AG08396 (cell line): ENCODE measurements at places on chromosomes 7 and 10.

DNA sequence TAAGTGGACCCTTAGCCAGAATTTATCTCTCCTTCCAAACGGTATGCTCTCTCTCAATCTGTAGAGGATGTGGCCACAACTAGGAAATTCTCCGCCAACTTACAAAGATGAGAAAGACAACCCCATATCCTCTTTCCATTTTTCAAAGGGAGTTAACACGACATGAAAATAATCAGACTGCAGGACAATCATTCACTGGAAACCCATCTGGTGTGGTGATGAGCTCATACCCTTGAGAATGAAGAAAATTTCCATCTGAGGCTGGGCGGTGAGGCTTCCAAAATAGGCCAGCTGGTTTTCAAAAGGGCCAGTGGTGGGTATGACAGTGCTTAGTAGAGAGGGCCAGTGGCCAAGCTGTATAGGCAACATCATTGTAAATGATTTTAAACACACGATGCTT lies 369.6 kb downstream of the FRMD4A start:
- DNase-seq: peak; percentile 80

- no peak for DNase-seq
These were observed 251.2 kb upstream of the HGF start for GRCh38 chr7:82021036-82021435.

DNA sequence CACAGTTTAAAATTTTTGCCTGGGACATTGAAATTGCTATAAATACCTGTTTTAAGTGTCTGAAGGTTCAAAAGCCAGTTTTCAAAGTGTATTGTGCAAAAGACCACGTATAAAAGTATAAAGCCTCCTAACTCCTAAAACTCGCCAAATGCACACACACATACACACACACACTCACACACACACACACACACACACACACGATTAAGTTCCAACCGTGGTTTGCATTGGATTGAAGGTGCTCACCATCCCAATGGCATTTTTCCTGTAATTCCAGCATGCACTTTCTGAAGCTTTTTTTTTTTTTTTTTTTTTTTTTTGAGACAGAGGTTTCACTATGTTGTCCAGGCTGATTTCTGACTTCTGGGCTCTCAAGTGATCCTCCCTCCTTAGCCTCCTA lies 2.8 kb upstream of the RGS10 start:
- DNase-seq: no peak

DNA sequence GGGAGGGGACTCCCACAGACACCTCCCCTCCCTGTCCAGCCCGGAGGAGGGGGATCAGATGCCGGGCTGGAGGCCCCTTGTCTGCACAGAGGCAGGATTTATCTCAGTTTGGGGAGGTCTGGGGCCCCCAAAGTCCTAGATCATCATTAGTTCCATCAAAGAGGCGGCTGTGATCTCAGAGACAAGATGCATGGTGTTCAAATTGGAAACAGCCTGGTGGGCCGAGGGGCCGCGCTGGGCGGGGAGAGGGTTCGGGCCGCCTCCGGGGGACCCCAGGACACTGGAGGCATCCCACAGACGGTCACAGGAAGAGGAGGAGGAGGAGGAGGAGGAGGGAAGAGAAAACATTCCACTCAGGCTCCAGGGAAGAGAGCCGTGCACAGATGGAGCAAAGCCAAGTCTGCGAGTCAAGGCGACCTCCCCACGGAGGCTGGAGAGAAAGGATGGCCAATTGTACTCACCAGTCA lies 69.5 kb upstream of the CUX1 start:
- no peak for DNase-seq

DNA sequence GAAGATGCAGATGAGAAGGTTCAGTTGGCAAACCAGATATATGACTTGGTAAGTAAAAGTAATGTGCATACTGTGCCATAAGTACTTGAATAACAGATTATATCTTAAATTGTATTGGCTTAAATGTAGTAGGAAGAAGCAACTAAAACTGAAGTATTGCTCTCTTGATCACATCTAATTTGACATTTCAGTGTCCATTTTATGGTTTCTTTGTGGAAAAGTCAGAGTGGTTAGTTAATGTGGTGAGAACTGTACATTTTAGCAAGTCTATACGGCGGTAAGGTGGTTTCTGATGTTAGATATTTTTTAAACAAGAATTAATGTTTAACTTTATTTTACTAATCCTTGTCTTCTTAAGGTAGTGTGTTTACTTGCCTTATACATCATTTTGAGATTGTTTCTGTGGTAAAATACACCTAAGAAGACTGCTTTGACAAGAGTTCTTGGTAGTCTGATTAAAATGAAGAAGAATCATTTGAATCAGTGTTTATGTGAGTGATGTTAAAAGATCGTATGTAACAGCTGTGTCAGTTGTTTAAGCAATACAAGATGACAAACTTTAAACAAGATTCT lies 5.1 kb downstream of the ING3 start:
- DNase-seq: no peak

GRCh38 chr7:53048638-53049037 lies 13.2 kb downstream of the POM121L12 start:
- DNase-seq: no peak

DNA sequence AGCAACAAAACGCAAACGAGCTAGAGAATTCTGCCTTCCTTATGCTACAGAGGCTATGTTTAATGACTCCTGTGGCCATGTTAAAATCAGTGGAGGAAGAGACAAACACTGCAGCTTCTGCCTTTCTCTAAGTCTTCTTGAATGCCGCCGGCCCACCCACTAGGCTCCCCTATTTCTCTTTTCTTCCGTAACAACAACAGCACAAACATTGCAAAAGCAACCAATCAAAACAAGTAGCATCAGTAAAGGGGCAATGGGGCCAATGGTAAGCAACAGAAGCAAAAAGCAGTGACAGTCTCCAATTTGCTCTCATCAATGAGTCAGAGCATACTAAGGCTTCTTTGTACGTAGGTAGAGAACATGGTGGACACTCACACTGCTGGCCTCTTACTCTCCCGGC lies 26.8 kb downstream of the DNAJC1 start:
- no peak for DNase-seq

DNA sequence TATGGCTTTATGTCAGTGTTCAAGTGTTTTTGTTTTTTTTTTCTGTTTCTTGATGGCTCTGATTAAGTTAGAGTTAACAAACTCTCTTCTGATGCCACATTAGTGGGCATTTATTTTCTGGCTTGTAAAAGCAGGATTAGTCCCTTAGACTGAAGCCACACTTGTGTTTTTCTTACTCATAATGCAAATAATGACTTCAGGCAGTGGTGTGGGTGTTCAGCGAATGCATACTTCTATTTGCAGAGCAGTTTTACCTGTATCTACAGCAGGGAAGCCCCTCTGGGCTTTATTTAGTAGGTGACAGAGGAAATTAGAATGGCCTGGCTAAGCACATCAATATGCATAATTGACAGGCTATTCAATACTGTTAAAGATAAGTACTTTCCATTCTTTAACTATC lies 79.9 kb downstream of the CNNM2 start:
- no peak for DNase-seq

GRCh38 chr7:155129186-155129585 lies 59.1 kb downstream of the HTR5A start:
- DNase-seq: no peak

DNA sequence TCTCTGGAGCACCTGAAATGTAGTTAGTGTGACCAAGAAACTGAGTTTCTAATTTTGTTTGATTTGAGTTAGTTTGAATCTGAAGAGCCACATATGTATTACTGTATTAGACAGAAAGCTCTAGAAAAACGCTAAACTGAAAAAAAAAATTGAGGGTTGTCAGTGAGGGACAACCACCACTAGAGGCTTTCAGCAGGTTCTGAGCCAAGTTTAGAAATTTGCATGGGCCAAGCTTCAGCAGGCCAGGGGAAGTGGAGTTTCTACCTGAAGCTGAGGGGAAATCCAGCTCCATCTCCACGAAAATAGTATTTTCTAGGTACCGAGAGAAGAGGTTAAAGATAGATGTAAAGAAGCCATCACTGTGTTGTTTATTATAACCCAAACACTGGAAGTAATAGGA lies 77.9 kb upstream of the PLXNA4 start:
- DNase-seq: peak; percentile 24

DNA sequence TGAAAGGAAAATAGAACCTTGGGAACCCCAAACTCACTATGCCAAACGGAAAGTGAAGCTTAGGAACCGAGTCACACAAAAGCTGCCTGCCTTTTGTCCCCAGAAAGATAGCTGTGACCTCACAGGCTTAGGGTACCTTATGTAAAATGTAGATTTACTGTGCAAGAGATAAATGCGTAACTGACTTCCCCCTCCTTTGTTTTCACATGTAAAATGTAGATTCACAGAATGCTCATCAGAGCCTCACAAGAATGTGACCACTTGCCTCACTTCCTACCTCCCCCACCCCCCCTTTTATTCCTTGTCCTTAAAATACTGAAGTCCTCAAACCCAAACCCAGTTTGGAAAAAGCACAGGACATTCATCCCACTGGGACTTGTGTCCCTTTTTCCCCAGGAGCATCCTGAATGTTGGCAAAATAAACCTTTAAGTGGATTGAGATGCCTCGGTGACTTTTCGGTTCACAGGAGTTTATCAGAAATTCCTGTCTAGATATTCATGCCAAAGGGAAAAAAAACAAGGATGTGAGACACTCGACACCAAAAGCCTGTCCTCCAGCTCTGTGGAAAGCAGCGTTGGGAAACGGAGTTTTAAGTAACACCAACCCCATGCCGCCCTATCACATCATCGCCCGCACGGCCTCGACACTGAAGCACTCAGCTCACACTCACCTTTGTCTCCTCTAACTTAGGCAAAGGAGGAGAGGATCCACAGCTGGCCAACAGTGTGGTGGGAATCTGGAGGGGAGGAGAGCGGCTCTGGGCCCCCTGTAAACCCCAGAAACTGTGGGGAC lies 45.9 kb downstream of the SVIL start:
- DNase-seq: no peak

GRCh38 chr7:50321487-50322067 lies 17.1 kb downstream of the IKZF1 start:
- no peak for DNase-seq

GRCh38 chr10:70673043-70673928 lies 980 bp downstream of the ADAMTS14 start:
- DNase-seq: peak; percentile 93

- peak; percentile 8 for DNase-seq
These were observed 3.3 kb upstream of the THSD7A start for GRCh38 chr7:11835260-11835659.

DNA sequence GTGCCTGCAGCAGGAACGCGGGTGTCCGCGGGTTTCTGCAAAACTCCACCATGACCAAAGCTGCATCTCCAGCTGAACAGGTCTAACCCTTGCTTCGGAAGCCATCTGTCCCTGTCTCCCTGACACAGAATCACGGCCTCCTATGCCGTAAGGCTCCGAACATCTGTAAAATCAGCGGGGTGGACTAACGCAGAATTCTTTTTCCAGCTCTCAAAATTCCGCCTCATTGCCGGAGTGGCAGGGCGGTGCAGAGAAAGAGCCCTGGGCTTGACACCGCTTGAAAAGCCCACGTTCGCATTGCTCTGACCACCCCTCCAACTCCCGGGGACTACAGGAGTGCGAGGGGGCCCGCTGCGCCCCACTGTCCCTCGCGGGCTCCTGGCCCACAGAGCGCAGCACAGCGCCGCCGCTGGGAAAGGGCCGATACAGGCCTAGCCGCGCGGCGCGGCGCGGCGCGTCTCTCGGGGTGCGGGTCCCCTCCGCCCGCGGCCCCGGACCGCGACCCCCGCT lies 409 bp downstream of the DNMBP start:
- no peak for DNase-seq

- no peak for DNase-seq
These were observed 34.1 kb downstream of the DNAJB9 start for GRCh38 chr7:108603656-108604306.

DNA sequence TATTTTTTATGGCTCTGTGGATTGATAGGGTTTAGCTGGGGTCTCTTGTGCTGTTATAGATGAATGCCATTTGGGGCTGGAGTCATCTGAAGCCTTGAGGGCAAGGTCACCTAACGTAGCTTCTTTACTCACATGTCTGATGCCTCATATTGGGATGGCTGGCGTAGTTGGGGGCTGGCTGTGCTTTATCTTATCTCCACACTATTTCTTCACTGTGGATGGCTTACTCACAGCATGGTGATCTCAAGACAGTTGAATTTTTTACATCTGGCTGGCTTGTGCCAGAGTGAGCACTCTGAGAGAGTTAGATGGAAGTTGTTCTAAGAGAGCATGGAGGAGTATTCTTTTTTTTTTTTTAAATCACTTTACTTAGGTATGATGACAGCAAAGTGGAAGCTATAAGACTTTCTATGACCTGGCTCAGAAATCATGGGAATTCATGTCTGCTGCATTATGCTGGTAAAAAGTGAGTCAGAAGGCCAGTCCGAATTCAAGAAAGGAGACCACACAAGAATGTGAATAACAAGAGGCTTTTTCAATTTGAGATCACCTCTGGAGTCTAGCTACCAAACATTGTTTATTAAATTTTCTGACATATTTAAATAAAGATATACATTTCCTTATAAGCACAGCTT lies 252.4 kb upstream of the TPK1 start:
- DNase-seq: no peak

DNA sequence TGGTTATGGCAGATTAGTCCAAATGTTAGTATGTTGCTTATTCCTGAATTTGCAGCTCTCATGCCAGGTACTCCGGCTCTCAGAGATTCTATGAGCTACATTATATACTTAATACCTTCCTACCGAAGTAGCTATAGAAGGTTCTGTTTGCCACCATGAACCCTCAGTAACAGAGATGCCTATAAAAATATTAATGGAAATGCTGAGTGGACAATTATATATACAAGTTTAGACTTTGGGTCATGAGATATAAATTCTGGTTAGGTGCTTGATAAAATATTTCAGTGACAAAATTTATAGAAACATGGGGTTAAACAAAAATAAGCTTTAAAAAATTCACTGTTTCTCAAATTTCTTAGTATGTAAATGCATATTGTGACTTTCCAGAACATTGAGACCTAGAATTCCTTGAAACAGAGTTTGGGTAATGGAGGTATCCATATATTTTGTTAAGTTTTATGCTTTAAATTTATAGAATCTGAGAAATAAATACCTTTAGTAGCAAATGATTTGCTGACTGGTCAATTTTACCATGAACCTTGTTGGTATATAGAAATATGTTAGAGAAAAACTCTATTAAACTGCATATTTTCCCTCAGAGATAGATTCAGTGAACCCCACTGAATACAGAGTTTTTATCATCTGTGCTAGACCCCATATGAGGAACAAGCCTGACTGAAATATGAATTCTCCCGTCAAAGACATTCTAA lies 533.5 kb downstream of the SH2D4B start:
- no peak for DNase-seq

DNA sequence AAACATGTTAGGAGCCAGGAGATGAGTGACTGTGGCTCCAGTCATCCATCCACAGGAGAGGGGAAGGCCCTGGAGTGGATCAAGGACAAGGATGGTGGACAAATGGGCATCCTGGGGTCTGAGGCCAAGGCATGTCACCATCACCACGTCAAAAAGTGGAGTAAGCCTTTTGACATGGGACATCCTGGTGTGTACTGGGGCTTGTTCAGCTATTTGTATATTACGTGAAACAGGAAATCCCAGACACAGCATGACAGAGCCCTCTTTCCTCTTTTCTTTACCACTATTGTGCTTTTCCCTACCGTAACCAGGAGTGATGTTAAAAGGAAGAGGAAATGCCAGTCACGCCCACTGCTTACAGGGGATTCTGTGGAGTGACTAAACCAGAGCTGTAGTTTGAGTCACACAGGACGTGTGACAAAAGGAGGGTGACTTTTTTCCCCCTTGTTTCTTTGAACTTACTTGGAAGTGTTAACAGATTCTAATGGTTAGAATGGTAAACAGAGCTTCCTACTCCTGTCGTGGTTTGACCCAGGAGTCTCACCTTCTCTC lies 15.4 kb downstream of the ACSL5 start:
- DNase-seq: no peak

GRCh38 chr10:42768581-42769152 lies 13.9 kb upstream of the BMS1 start:
- DNase-seq: no peak
